ENCODE measurements at places on chromosomes 5 and 9.

DNA sequence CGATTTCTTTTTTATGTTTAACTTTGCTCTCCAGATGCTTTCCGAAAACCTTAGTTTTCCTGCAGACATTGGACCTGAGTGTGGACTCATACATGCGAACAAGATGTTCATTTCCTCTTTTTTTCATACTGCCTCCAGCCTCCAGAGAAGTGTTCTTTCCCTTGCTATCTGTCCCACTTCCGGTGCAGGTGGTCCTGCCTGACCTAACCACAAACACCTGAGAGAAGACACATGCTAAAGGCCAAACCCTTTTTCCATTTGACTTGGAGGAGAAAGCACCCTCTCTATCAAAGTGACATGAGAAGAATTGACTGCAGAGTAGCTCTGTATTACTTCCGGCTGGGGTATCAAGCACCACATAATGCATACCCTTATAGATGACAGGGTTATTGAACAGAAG is 334.0 kb downstream of the ARHGEF28 start:
- DNase-seq = peak; percentile 52

GRCh38 chr9:91577633-91578061 is 154.0 kb upstream of the NFIL3 start:
- no peak for DNase-seq

DNA sequence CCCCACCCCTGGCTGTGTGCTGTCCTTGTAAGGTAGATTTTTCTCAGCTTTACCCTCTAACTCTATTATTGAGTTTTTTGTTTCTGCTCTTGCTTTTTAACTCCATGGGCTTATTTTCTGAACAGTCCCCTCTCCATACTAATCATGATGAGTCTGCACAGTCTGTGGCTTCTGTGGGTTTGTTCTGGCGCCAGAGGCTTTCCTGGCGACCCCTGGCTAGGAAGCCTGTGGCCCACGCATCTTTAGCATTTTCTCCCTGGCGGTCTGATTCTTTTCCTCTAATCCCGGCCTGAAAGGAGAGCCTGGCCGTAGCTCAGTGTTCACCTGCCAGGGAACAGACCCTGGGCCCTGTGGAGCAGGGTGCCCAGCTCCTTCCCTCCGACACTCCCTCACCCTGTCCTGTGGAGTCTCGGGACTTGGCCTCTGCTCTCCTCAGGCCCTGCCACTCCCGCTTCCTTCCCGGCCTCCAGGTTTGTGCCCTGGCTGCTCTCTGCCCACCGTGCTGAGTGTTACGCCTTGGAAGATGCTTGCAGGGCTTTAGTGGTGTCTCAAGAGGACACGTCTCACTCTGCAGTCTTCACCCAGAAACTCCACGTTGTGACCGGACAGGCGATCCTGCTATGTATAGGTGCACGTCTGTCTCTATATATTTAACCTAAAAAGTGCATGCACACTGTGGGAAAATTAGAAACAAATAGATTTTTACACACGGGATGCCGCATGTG is 31.7 kb upstream of the LRRC14B start:
- DNase-seq = no peak

DNA sequence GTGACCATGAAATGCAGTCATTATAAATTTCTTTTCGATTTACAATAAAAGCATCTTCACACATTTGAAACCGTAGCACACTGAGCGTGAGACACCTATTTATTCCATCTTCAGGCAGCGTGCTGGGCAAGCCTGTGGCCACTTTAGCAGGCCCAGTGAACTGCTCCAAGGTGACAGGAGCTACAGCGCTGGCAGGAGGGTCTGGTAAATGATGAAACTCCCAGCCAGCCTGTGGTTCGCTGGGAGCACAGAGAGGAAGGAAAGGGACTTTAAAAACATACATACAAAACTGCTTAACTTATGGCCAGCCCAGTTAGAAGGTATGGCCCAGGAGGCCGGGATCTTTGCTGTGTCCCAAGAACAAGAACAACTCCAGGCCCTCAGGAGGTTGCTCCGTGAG is 5.1 kb downstream of the RAPGEF1 start:
- no peak for DNase-seq

GRCh38 chr5:122756264-122756911 is 18.5 kb upstream of the SNX2 start:
- DNase-seq = no peak

DNA sequence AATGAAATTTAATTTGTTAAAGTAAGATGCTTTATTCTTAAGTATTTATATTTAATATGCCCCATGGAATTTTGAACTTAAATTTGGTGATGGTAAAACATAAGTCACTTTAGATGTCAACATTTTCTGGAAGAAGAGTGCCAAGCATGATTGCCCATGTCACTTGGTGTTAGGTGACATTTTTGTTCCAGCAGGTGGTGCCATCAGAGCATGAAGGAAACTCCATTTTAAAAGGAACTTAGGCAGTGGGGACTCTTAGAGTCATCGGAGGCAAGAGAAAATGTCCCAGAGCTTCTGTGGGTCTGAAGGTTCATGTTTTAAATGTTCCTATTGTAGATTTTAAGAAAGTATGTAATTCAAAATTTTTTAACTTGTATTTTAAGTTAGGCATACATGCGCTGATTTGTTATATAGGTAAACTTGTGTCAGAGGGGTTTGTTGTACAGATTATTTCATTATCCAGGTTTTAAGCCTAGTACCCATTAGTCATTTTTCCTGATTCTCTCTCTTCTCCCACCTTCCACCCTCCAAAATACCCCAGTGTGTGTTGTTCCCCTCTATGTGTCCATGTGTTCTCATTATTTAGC is 789.3 kb downstream of the SEMA5A start:
- peak; percentile 45 for DNase-seq

DNA sequence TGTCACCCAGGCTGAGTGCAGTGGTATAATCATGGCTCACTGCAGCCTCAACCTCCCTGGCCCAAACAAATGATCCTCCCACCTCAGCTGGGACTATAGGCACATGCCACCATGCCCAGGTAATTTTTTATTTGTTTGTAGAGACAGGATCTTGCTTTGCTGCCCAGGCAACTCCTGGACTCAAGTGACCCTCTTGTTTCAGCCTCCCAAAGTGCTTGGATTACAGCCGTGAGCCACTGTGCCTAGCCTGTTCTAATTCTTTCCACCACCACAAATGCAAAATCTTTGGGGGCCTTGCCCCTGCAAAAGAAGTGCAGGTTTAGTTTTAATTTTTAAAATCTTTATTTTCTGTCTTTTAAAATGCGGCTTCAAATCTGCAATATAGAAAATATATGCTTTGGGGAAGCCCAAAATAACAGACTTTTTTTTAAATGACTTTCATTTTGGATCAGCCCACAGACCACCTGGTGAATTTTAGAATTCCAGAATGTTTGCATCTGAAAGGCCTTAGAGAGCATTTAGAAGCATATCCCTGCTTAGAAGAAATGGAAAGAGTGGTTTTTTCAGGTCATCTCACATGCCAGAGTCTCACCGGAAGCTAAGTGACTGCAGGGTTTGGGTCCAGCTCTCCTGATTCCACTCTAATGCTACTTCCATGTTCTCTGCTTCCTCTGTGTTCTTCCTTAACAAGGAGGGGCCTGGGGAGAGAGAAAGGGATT is 111.4 kb upstream of the FER start:
- no peak for DNase-seq
